IgD-negative memory B cell (primary cell): ENCODE measurements at places on chromosomes 2 and 18. TPM values are rescaled to one million over a fixed set of nuclear protein-coding genes. Genes with fewer than 3 reads are reported as not detected.

The GAD1 gene
- polyA plus RNA-seq: not detected

The C2orf72 gene
- not detected for polyA plus RNA-seq

The OR6B2 gene
- not detected for polyA plus RNA-seq

The MFSD2B gene
- polyA plus RNA-seq: not detected

The REG3A gene
- polyA plus RNA-seq: not detected

The CD8B gene
- polyA plus RNA-seq: 1.1 TPM

The PID1 gene
- not detected for polyA plus RNA-seq
